ENCODE measurements at places on chromosomes 7 and 10. TPM values are rescaled to one million over a fixed set of nuclear protein-coding genes. Genes with fewer than 3 reads are reported as not detected.
A peak's percentile ranks its signal among the peaks of the same experiment; 100 is the strongest.

The TMEM270 gene
- not detected for total RNA-seq

The GSDME gene
- 9.7 TPM for total RNA-seq

The SPDYE16 gene
- not detected for total RNA-seq

The LLCFC1 gene
- total RNA-seq = not detected

The FBXL13 gene
- 2.5 TPM for total RNA-seq

The PRPS1L1 gene
- not detected for total RNA-seq

The HOXA4 gene
- total RNA-seq = not detected

The UFSP1 gene
- 11.5 TPM for total RNA-seq

The TLL2 gene
- total RNA-seq = 2.6 TPM

The CPA4 gene
- not detected for total RNA-seq

The NXPH1 gene
- total RNA-seq = 5.2 TPM

The RADIL gene
- total RNA-seq = 9.8 TPM

The CDK1 gene
- 168 TPM for total RNA-seq

- H3K4me3 ChIP-seq = no peak overlapping the region
- H3K36me3 ChIP-seq = no peaks in the 10 kb centered on the region
- peaks cover 32% of the 10 kb centered on the region for H3K27me3 ChIP-seq
- H3K4me1 ChIP-seq = peaks cover 57% of the 10 kb centered on the region
Observed at GRCh38 chr10:71633920-71634319, 85.7 kb downstream of the C10orf105 start.

DNA sequence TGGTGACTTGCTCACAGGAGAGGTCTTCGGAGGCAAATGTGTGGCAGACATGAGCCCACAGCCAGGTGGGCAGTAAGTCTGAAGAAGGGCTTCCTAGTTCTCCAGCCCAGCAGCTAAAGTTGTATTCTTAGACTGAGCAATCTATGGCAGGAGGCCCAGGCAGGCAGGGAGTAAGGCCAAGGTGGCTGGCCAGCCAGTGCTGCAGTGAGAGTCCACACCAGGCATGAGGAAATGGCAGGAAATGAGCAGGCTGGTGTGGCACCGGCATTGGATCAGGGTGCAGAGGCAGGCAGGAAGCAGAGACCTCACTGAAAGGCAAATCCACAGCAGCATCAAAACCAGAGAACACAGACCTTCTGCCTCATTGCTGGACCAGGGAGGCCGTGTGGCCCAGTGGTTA is 84.6 kb upstream of the PDE1C start:
- no peak overlapping the region for H3K27ac ChIP-seq
- H3K36me3 ChIP-seq = no peaks in the 10 kb centered on the region
- no peak for DNase-seq
- no peak overlapping the region for H3K4me3 ChIP-seq
- H3K4me1 ChIP-seq = no peaks in the 10 kb centered on the region
- H3K27me3 ChIP-seq = no peaks in the 10 kb centered on the region

GRCh38 chr7:41699516-41699915 is 3.4 kb downstream of the INHBA start:
- no peaks in the 10 kb centered on the region for H3K36me3 ChIP-seq
- peak; percentile 66 for DNase-seq
- peaks cover 77% of the 10 kb centered on the region for H3K4me1 ChIP-seq

DNA sequence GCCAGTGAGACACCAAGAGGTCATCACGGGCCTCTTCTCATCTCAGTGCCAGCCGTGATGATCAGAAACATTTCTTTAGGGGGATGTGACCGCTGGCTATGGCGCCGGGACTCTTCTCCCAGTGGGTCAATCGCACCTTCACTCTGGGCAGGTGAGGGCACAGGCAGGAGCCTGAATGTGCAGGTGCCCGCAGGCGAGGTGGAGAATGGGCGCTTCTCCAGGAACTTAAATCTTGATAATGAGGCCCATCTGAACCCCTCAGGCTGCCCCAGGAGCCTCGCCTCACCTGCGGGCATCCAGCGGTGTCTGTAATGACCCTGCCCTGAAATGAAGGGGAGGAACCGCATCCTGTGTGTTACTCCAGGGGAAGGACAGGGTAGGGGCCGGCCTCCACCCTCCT is 204.7 kb downstream of the ADARB2 start:
- no peak for DNase-seq
- H3K4me1 ChIP-seq = no peaks in the 10 kb centered on the region
- no peaks in the 10 kb centered on the region for H3K27me3 ChIP-seq
- H3K27ac ChIP-seq = no peak overlapping the region
- H3K36me3 ChIP-seq = no peaks in the 10 kb centered on the region
- no peak overlapping the region for H3K4me3 ChIP-seq

DNA sequence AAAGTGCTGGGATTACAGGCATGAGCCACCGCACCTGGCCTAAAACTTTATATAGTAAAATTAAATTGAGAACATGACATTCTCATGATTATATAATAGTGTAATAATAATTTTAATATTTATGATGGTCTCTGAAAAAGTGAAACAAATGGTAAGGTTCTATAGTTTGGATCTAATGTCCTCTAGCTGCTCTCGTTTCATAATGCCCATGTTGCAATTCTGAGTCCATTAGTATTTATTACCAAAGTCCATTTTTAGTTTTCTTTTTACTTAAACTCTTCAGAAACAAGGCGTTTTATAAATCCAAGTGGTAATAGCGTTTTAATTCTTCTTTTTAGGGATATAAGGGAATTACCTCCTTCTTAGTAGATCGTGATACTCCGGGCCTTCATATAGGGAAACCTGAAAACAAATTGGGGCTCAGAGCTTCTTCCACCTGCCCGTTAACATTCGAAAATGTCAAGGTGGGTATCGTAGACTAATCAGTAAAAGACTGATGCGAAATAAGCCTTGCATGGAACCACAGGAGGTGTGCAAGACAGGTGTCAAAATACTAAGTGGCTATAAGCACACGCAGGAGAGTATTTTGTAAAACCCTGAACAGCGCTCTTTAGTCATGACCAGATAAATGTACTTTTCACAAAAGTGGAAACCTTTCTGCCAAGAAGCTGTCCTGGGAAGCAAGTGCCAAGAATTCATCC is 34.1 kb downstream of the ACADSB start:
- peaks cover 9% of the 10 kb centered on the region for H3K4me1 ChIP-seq
- H3K27me3 ChIP-seq = no peaks in the 10 kb centered on the region
- H3K27ac ChIP-seq = no peak overlapping the region
- no peaks in the 10 kb centered on the region for H3K36me3 ChIP-seq
- no peak for DNase-seq
- no peak overlapping the region for H3K4me3 ChIP-seq

DNA sequence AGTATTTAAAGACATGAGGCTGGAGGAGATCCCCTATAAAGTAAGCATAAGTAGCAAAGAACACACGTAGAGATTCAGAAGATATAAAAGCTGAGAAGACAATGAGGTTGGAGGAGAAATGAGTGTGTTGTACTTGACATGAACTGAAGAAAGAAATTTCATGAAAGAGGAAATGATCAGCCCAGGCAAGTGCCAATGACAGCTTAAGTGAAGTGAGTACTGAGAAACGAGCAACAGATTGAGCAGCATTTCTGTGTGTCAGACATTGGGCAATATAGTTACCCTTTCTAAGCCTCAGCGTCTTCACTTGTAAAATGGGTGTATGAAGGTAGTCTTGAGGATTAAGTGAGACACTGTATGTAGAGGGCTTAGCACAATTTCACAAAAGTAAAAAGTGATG is 4.8 kb upstream of the LIPA start:
- no peak overlapping the region for H3K27ac ChIP-seq
- no peak for DNase-seq
- H3K27me3 ChIP-seq = no peaks in the 10 kb centered on the region
- H3K36me3 ChIP-seq = no peaks in the 10 kb centered on the region
- H3K4me1 ChIP-seq = peaks cover 13% of the 10 kb centered on the region

- no peaks in the 10 kb centered on the region for H3K27me3 ChIP-seq
- peaks cover 4% of the 10 kb centered on the region for H3K4me1 ChIP-seq
- H3K4me3 ChIP-seq = no peak overlapping the region
- no peaks in the 10 kb centered on the region for H3K36me3 ChIP-seq
Observed at GRCh38 chr7:91533996-91534395, 269.8 kb downstream of the FZD1 start.

- no peaks in the 10 kb centered on the region for H3K36me3 ChIP-seq
- no peaks in the 10 kb centered on the region for H3K4me1 ChIP-seq
- H3K27ac ChIP-seq = no peak overlapping the region
- H3K27me3 ChIP-seq = no peaks in the 10 kb centered on the region
Observed at GRCh38 chr7:88842201-88842600, 46.7 kb upstream of the TEX47 start.

GRCh38 chr7:91504919-91505318 is 240.7 kb downstream of the FZD1 start:
- no peaks in the 10 kb centered on the region for H3K4me1 ChIP-seq
- no peaks in the 10 kb centered on the region for H3K36me3 ChIP-seq
- no peaks in the 10 kb centered on the region for H3K27me3 ChIP-seq
- H3K4me3 ChIP-seq = no peak overlapping the region
- no peak overlapping the region for H3K27ac ChIP-seq
- DNase-seq = no peak

DNA sequence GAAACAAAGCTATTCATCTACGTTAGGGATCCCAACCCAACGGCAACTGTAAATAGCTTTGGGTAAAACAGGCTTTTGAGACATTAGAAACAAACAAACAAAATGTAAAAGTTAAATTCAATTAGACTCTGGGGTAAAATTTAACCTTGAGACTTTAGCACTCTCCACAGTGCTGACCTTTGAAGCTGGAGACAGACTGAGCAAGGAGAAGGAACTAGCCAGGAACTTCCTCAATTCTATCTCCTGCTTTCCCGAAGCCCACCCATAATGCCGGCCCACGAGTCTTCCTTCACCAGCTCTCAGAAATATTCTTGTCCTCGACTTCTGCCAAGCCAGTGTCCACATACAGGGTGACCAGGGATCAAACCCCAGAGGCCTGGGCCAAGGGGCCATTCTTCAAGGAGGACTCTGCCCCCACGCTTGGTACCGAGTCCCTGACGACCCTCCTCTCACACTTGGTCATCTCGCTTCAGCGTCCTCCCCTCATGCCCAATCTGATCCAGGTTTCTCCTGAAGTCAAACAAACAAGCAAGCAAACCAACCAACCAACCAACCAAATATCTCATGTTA is 114.1 kb downstream of the HIPK2 start:
- peaks cover 22% of the 10 kb centered on the region for H3K4me1 ChIP-seq
- no peak overlapping the region for H3K27ac ChIP-seq
- no peak overlapping the region for H3K4me3 ChIP-seq
- no peaks in the 10 kb centered on the region for H3K36me3 ChIP-seq

GRCh38 chr7:105257338-105257737 is 131.4 kb downstream of the SRPK2 start:
- H3K27me3 ChIP-seq = no peaks in the 10 kb centered on the region
- DNase-seq = no peak
- H3K27ac ChIP-seq = peak overlapping the region; percentile 92
- H3K4me3 ChIP-seq = peak overlapping the region; percentile 27
- H3K4me1 ChIP-seq = peaks cover 71% of the 10 kb centered on the region
- H3K36me3 ChIP-seq = no peaks in the 10 kb centered on the region

DNA sequence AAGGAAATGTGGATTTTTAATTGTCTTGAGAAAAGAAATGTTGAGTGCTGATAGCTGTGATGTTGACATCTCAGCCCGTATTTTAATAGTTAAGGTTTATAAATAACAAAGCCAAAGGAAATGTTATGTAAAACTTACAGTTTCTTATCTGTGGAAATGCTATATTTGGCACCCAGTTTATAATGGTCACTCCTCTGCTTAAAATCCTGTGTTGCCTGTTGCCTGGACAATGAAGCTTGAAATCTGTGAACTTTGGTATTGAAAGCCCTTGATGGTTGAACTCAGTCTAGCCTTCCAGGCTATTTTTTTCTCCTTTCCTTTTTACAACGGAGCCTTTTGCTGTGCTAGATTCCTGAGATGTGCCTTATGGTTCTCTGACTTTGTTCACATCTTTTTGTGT is 46.5 kb downstream of the MCU start:
- no peak for DNase-seq
- H3K4me3 ChIP-seq = no peak overlapping the region
- H3K27me3 ChIP-seq = no peaks in the 10 kb centered on the region
- H3K36me3 ChIP-seq = no peaks in the 10 kb centered on the region

DNA sequence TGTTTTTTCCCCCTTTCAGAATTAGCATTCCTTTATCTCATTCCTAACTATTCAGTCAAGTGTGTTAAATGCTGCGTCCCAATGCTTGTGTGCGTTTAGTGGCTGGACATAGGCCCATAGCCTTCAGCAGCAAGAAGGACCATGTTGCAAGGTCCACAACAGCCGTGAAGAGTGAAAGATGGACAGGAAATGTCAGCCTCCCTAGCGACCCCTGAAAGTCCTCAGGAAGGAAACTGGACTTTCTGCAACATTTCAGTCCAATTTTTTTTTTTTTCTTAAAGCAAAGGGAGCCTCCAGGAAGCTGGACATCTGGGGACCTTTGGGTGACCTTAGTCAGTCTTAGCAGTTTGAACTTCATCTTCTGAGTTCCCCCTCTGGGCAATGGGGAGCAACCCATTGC is 550.7 kb upstream of the MGMT start:
- no peaks in the 10 kb centered on the region for H3K36me3 ChIP-seq
- no peaks in the 10 kb centered on the region for H3K4me1 ChIP-seq
- no peak for DNase-seq
- H3K27ac ChIP-seq = no peak overlapping the region
- no peaks in the 10 kb centered on the region for H3K27me3 ChIP-seq
- H3K4me3 ChIP-seq = no peak overlapping the region

DNA sequence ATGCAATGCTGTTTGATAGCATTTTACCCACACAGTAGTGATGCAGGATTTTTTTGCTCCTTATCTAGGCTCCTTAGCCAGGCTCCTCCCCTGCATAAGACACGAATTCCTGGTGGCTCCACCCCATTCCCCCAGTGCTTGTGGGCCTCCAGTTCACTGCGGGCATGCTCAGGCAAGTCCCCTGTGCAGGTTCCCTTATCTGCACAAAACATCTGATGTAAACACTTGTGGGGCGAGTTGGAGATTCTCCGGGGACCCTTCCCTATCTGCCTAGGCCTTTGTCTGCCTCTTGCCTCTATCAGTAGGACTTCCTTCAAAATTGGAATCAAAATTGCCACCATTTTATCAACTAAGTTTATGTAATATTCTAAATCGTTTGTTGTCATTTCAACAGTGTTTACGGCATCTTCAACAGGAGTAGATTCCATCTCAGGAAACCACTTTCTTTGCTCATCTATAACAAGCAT is 5.4 kb upstream of the STK17A start:
- H3K27me3 ChIP-seq = no peaks in the 10 kb centered on the region
- DNase-seq = no peak
- peaks cover 7% of the 10 kb centered on the region for H3K4me1 ChIP-seq
- H3K27ac ChIP-seq = no peak overlapping the region

- no peak overlapping the region for H3K27ac ChIP-seq
- no peak for DNase-seq
- H3K27me3 ChIP-seq = peaks cover under 1% of the 10 kb centered on the region
- H3K4me3 ChIP-seq = no peak overlapping the region
- H3K4me1 ChIP-seq = peaks cover 26% of the 10 kb centered on the region
Observed at GRCh38 chr10:124733571-124734245, 10.5 kb downstream of the FAM53B start.

GRCh38 chr7:44887293-44887692 is 2.0 kb upstream of the PURB start:
- no peak overlapping the region for H3K27ac ChIP-seq
- peaks cover 5% of the 10 kb centered on the region for H3K36me3 ChIP-seq
- no peaks in the 10 kb centered on the region for H3K27me3 ChIP-seq
- no peak overlapping the region for H3K4me3 ChIP-seq
- H3K4me1 ChIP-seq = peaks cover 22% of the 10 kb centered on the region
- no peak for DNase-seq

Measured in GM23338 (cell line).